ENCODE measurements at places on chromosomes 6 and 20. TPM values are rescaled to one million over a fixed set of nuclear protein-coding genes. Genes with fewer than 3 reads are reported as not detected.
A peak's percentile ranks its signal among the peaks of the same experiment; 100 is the strongest.

- DNase-seq: no peak
Observed at GRCh38 chr6:137495703-137496336, 1.6 kb upstream of the OLIG3 start.

- DNase-seq: no peak
Observed at GRCh38 chr6:40440053-40440452, 147.1 kb downstream of the LRFN2 start.

DNA sequence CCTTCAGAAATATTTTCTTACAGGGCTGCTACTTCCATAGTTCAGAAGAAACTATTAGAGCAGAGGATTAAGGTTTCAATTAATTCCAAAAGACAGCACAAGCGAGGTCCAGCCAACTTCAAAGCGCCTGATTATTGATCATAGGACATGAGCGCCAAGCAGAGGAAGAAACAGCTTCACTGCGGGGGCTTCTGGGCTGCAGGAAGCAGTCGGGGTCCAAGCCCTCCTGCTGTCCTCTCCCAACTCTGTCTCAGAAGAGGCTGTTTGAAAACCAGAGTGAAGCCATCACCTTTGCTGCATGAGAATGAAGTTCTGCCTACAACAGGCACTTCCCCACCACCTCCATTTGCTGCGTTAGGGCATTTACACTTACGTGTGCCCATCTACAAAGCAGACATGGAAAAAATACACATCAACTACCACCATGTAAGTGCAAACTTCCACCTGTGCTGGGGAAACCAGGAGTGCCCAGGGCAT, 23.9 kb downstream of the SUMO4 start:
- DNase-seq: peak; percentile 12

DNA sequence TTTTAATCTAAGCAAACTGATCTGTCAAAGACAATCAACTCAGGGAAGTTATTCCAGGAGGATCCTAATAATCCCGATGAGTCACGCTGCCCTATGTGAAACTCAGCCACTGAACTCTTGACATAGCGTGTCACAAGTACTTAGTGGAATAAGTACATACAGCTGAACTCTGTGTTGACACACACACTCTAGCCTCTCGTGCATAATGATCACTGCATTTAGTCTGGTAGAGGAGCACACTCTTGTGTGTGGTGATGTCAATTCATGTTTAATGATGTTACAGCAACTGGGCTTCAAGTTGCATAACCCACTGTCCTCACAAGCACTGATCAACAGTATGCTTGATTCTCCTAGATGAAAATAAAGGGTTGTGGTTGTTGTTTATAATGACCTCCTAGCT, 148.3 kb downstream of the HACE1 start:
- DNase-seq: peak; percentile 61

GRCh38 chr6:170445487-170445886, 107.6 kb downstream of the PSMB1 start:
- DNase-seq: no peak

DNA sequence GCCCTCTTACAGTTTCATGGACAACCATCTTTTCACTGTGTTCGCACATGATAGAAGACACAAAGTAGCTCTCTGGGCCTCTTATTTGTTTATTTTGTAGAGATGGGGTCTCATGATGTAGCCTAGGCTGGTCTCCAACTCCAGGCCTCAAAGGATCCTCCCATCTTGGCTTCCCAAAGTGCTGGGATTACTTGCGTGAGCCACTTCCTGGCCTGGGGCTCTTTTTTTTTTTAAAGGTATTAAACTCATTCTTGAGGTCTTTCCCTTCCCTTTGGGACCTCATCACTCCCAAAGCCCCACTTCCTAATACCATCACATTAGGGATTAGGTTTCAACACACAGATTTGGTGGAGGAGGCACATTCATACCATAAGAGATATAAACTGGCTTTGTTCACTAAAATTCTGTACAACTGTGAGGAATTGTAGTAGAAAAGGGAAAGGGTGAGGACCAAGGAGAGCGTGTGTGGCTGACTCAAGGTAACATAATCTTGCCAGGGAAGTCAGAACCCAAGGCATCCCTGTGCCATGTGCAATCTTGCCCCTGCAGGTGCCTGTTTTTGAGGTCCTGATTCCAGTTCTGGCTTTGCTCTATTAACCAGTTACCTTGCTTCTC, 45.5 kb downstream of the EIF2S2 start:
- peak; percentile 43 for DNase-seq

DNA sequence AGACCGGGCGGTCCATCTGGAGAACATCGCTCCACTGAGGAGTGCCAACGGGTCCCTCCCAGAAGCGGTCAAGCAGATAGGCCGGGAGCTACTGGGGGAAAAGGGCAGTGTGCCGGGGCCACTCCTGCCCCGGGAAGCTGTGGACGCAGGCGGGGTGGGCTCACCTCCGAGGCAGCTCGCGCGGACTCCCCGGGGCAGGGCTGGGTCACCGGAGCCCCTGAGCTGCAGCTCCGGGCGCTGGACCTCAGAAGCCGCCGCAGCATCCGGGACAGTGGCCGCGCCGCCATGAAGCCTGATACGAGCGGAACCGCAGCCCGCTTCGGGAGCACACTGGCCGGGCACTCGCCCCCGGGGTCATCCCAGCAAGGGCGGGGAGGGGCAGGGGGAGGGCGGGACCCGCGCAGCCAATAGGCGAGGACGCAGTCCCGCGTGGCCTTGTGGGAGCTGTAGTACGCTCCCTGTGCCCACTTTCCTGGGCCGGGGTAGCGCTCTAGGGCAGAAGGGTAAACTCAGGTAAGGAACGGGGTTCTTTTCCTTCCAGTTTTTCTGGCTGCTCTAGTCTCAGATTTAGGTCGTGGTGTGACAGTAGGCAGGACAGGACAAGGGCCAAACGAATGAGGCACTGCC, at the start of gene MOCS1:
TSS of gene MOCS1 (minus strand) at position 332 of the 627 bp plus-strand sequence. CDS start at position 287, 45 bp downstream.
- peak; percentile 80 for DNase-seq

GRCh38 chr6:1437553-1438406, 48.4 kb downstream of the FOXF2 start:
- DNase-seq: no peak

DNA sequence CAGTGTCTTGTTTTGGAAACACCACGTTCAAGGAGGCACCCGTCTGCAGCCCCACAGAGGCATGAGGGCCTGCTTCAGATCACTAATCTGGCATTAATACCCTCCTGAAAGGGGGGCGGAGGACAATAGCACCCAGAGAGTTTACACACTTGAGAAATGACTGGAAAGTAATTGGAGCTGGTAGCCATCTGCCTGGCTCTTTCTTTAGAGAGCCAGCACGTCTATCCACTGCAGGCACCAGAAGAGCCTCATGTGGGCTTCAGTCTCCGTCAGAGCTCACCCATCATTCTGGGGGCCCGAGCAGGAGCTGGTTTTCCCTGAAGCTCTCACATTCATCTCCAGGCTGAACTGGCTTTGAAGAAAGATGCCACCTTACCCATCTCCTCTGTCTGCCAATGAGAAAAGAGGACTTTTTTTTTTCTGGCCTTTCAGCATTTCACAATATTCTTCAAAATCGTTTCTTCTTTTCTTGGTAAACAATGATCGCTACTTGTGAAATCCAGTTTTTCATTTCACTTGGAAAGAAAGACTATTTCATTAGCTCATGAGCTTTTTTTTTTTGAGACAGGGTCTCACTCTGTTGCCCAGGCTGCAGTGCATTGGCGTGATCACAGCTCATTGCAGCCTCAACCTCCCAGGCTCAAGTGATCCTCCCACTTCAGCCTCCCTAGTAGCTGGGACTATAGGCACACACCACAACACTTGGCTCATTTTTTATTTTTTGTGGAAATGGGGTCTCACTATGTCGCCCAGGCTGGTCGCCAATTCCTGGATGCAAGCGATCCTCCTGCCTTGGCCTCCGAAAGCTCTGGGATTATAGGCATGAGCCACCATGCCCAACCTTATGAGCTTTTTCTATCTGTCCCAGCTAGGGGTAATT, 124.7 kb upstream of the ZNF217 start:
- DNase-seq: no peak

DNA sequence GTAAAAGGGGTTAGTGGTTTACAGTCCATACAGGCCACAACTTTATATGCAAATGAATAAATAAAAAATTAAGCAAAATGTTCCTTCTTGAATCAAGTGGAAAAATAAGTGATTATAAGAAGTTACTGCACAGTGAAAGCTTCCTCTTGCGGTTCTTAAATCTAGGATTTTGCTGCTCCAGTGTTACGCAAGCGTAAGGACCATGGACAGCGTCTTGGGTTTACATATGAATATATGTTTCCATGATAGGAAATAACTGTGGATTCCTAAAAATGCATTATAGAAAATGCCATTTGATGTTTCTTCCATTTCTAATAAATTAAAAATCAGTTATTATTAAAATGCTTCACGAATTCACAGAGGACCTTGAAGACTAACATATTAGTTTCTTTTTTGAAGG, 176.6 kb upstream of the POU3F2 start:
- DNase-seq: peak; percentile 58

Gene HLA-DOB
- total RNA-seq: not detected

Gene DSN1
- 18.3 TPM for total RNA-seq

Gene HTR1E
- not detected for total RNA-seq

Gene C6orf58
- total RNA-seq: not detected

Gene KIFC1
- 14.5 TPM for total RNA-seq

Gene RBM12
- 36.0 TPM for total RNA-seq

Gene OOEP
- total RNA-seq: not detected
